ENCODE measurements at places on chromosomes 6 and 20.

DNA sequence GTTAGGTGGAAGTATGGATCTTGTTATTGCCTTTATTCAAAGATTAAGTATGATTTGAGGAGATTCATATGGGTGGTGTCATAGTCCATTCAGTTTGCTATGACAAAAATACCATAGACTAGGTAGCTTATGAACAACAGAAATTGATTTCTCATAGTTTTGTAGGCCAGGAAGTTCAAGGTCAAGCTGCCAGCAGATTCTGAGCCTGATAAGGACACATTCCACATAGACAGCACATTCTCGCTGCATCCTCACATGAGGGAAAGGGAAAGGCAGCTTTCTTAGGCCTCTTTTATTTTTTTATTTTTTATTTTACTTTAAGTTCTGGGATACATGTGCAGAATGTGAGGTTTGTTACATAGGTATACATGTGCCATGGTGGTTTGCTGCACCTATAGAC, 27.7 kb downstream of the ME1 start:
- no peak for DNase-seq

DNA sequence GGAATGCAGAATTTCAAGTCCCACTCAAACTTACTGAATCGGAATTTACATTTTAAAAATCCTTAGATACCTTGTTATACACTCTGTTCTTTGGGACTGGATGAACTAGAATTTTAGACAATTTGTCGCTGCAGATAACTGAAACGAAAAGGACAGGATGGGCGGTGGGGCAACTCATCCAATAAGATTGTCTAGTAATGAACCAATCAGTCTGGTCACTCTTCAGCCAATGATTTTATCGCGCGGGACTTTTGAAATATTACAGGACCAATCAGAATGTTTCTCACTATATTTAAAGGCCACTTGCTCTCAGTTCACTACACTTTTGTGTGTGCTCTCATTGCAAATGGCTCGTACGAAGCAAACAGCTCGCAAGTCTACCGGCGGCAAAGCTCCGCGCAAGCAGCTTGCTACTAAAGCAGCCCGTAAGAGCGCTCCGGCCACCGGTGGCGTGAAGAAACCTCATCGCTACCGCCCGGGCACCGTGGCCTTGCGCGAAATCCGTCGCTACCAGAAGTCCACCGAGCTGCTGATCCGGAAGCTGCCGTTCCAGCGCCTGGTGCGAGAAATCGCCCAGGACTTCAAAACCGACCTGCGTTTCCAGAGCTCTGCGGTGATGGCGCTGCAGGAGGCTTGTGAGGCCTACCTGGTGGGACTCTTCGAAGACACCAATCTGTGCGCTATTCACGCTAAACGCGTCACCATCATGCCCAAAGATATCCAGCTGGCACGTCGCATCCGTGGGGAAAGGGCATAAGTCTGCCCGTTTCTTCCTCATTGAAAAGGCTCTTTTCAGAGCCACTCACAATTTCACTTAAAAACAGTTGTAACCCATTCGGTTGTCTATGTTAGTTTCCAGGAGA, 41.9 kb upstream of the HFE start:
- peak; percentile 91 for DNase-seq

- DNase-seq: no peak
Measured at GRCh38 chr6:21468461-21468860, 125.1 kb upstream of the SOX4 start.

DNA sequence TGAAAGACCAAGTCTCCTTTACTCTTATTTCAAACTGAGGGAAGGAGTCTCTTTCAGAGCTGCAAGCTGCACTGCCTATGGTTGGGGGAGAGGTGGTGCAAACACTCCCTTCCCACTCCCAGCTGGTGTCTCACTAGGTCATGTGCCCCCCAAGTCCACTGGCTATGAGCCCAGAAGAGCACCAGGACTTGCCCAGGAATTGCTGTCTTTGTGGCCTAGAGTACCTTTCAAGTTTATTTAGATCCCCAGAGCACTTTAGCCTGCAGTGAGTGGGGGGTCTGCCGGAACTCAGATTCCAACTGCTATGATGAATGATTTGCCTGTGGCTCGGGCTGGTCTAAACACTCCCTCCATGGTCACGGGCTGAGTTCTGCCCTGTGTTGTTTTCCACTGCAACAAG, 192.6 kb upstream of the CITED2 start:
- DNase-seq: no peak

DNA sequence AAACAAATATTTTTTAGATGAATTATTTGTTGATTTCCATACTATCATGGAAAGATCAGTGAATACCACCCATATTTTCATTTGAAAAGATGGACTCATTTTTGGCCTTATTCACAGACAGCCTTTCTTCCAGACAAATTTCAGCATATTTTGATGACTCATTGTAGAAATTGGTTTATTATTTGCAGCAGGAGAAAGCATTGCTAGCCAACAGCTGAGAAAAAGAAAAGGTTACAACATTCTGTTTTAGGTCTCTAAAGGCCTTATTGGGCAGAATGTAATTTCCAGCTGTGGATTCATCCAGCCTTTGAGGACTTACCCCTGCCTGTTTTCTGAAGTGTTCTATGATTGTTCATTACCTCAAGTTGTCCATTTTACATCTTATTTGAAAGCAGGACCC, 201.9 kb downstream of the PLCB4 start:
- peak; percentile 81 for DNase-seq

- DNase-seq: no peak
Measured at GRCh38 chr6:13764996-13765395, 49.4 kb downstream of the MCUR1 start.

DNA sequence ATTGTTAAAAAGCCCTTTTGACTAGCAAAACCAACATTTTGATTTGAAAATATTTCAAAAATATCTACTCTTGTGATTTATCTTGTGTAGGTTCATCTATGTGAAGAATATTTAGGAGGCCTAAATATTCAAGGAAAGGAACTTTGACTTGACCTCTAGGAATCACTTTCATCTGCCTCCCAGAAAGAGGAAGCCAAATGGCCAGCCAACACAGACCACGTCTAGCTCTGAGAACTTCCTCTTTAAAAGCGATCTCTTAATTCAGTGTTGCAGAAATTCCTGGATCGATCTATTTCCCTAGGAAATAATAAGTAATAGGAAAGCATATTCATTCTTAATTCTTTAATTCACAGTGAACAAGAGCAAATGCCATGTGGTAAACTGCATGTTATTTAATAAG, 9.6 kb upstream of the MOXD1 start:
- DNase-seq: no peak

GRCh38 chr6:56372406-56372995, 125.1 kb upstream of the COL21A1 start:
- no peak for DNase-seq

- DNase-seq: no peak
Measured at GRCh38 chr6:89439014-89439413, 6.1 kb downstream of the ANKRD6 start.

DNA sequence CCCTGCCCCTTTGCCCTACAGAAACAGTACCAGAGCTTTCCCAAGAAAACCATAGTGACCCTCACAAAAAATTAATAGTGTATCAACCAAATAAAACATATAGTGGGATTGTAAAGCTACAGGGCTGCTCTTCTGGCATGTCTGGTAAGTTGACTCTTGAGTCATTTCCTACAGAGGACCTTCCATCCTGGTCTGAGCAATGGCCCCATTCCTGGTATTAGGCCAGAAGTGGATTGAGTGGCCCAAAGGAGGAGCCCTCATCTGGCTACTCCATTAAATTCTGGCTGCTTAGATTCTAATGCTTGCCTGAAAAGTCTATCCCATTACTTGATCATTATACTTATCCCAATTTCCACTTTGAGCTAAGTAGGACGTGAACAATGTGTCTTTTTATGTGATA, 150.9 kb upstream of the HMGN3 start:
- DNase-seq: no peak

DNA sequence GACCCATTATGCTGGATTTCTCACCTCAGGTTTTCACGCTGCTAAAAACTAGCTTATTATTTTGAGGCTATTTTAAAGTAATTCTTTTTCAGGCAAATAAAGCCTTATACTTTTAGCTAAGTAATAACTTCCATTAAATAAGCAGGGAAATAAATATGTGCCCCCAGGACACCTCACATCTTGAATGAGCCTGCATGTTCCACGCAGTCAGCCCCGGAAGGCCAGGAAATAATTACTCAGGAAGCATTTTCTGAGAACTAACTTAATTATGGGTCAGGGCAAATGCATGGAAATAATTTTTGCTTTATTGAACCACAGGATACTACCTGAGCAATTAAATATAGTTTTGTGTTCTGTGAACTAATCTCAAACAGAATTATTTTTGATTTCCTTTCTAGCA, 41.1 kb downstream of the STX7 start:
- DNase-seq: no peak

DNA sequence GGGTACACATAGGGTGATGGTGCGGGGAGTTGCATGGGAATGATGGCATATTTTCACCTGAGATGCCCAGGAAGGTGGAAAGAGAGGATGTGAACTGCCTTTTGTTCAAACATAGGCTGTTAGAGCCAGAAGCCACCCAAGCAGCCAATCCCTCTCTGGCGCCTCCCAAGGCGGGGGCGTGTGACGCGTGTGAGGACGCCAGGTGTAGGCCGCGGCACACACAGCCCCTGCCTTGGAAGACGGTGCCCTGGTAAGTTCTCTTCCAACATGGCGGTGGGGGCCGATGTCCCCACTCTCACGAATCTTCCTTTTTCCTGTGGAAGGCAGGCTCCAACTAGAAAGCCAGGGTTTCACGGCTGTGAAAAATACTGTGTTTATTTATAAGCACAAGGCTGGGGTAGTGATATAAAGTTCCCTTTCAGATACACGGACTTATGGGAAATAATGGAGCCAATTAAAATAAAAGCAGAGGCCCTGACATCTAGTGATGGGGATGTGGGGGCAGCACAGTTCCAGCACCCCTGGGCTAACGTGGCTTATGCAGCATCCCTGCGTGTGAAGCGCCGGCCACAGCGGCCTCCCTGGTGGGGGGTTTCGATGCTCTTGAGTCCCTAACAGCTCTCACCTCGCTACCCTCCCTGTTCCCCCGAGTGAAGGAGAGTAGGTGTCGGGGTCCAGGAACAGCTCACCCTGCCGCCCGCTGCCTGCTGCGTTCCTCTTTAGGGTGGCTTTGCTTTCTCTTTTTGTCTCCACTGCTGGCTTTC, 28.3 kb downstream of the CDH4 start:
- DNase-seq: no peak

- DNase-seq: no peak
Measured at GRCh38 chr6:44373787-44374186, 13.7 kb upstream of the CDC5L start.

DNA sequence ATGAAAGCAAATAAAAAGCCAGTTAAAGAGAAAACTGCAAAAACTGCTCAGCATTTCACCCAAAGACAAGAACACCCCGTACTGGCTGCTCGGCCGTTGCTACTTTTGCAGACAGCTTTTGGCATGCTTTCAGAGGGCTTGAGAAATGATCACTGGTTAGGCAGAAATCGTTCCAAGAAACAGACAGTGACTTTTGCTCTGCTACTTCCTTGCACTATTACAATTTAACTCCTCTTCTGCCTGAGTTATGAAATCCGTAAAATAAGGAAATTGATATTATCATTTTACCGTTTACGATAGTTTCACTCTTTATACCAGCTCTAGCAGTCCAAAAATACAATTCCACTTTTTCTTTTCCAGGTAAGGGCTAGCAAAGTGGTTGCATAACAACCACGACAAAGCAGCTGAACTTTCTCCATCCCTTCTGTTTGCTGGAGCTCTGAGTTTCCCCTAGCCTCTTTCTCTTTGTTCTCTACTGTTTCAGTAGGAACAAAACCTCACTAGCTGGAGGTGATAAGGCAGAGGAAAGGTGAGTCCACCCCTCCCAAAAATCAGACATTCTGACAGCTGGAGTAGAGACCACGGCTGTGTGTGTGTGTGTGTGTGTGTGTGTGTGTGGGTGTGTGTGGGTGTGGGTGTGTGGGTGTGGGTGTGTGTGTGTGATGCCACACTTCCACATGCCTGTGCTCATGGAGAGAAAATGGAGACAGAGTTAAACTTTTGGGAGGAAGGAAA, 191.8 kb upstream of the RREB1 start:
- peak; percentile 58 for DNase-seq

DNA sequence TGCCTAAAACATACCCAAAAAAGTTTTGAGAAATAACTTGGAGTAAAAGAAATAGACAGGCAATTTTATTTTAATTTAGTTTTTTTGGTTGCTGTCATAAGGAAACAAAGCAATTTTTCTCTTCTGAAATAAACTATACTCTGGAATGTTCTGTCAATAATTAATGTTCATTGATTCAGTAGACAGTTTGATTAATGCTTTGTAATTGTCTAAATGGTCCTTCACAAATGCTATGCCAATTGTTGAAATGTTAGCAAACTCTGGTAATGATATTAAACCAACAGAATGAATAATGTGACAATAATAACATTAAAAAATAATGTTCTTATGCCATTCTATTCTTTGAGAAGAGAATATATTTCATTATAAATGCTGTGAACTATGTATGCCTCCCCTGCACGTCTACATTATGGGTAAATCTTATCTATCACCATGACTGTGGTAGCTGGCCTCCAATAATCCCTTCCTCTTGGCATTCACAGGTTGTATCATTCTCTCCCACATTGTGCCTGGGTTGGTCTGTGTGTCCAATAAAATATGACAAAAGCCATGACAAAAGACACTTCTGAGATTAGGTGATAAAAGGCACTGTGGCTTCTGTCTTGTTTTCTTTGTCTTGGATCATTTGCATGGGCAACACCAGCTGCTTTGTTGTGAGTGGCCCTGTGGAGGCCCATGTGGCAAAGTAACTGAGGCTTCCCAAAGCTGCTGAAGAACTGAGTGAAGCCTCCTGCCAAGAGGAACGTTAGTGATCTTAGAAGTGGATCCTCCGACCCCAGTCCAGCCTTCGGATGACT, 25.1 kb downstream of the IL20RA start:
- no peak for DNase-seq

DNA sequence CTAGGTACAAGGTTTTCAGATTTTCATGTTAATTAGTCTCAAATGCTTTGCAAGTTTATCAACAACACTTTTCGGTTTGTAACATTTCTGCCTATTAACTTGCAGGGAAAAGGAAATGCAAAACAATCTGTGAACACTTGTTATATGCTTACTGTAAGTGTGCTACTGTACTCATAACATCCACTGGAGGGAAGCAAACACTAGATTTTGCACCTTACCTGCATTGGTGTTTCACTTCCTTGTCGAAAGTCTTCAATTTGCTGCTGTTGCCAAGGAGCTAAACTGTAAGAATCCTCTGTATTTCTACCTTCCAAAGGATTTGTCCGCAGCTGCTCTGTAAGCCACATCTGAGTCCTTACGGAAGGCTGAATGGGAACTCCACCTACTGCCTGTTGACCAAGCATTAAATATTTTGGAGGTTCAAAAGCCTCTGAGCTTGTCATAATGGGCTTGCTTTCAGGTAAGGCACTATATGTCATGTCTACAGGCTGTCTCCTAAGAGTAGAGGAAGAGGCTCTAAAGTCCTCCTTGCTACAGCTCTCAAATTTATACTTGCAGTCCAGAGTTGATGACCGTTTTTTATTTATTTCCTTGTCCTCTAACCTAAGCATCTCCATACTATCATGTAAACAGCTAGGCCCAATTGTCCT, 17.3 kb downstream of the PLN start:
- DNase-seq: no peak

- DNase-seq: peak; percentile 73
Measured at GRCh38 chr6:133447924-133448323, 206.8 kb downstream of the EYA4 start.

All from stromal cell of bone marrow (primary cell).